ENCODE measurements at places on chromosomes 16 and 17.

DNA sequence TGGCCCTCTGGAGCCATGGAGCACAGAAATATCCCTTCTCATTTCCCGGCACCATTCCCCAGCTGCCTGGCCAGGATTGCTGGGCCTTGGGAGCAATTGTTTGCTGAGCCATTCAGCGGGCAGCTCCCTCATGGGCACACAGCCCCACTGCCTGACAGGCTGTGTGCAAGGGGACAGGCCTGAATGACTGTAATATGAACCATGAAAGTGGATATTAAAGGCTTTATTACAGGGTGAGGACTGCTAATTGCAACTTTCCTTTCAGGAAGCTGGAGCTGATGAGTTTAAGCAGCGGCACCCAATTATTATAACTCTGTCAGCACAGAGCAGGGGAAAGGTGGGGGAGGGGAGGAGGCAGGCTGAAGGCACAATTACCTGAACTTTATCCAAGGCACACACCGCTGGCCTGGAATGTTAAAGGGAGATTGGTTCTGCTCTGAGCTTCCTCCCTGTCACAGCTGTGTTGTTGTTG is 159.8 kb upstream of the SDK2 start:
- DNase-seq = no peak

GRCh38 chr16:87371261-87371866 is 12.2 kb downstream of the FBXO31 start:
- DNase-seq = no peak

- peak; percentile 62 for DNase-seq
These were observed 3.5 kb upstream of the PKMYT1 start for GRCh38 chr16:2983706-2984136.

DNA sequence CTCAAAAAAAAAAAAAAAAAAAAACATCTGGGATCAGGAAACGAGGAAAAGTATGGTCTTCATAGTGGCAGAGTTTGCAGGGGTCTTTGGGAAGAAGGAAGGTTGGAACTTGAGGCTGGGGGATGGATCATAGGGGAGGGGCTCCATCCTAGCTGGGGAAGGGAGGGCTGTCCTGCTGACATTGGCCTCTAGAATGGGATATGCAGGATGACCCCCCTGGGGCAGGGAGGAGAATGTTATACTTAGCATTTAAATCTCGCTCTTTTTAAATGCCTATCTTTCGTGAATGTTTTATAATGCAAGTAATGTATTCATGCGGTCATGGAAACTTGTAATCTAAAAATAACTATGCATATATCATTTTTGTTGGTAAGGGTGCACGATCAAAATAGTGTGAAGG is 33.2 kb downstream of the TMEM235 start:
- DNase-seq = no peak

GRCh38 chr16:68470461-68471150 is 22.3 kb upstream of the SMPD3 start:
- peak; percentile 32 for DNase-seq

- no peak for DNase-seq
These were observed 19.6 kb downstream of the SNN start for GRCh38 chr16:11687601-11688519.

GRCh38 chr16:22898874-22899348 is 84.9 kb downstream of the HS3ST2 start:
- peak; percentile 84 for DNase-seq

GRCh38 chr17:69468207-69468606 is 53.7 kb downstream of the MAP2K6 start:
- DNase-seq = no peak
